ENCODE measurements at places on chromosomes 5 and 9.

DNA sequence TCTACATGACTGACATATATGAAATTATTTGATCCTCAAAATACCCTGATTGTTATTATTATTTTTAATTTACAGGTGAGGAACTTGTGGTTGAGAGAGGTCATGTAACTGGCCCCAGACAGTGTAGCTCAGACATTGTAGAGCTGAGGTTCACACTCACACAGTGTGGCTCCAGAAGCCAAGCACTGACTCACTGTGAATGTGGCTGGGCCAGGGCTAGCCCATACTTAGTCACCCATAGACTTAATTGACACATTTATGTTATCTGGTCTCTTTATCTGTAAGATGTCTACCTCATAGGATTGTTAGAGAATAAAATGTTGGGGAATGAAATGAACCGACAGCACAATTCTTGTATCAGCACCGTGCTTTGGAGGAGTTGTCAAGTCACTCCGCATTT, 24.9 kb upstream of the CCDC112 start:
- DNase-seq = no peak

DNA sequence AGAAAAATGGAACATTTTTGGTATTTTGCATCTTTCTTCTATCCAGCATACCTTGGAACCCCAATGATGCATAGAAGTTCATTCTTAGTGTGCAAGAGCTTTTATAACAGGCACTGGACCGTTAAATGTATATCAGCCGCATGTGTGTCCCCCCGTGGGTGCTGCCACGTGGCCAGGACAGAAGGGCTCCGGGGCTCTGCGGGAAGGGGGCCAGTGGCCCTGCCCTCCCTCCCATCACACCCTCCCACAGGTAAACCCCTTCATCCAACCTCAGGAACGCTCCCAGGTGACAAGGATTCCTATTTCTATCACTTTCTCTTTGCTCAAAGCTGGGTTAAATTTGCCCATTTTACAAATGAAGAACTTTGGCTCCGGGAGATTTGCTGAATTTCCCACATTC, 393.4 kb upstream of the IRX4 start:
- DNase-seq = no peak

GRCh38 chr5:172370237-172370640, 84.1 kb downstream of the SH3PXD2B start:
- no peak for DNase-seq

DNA sequence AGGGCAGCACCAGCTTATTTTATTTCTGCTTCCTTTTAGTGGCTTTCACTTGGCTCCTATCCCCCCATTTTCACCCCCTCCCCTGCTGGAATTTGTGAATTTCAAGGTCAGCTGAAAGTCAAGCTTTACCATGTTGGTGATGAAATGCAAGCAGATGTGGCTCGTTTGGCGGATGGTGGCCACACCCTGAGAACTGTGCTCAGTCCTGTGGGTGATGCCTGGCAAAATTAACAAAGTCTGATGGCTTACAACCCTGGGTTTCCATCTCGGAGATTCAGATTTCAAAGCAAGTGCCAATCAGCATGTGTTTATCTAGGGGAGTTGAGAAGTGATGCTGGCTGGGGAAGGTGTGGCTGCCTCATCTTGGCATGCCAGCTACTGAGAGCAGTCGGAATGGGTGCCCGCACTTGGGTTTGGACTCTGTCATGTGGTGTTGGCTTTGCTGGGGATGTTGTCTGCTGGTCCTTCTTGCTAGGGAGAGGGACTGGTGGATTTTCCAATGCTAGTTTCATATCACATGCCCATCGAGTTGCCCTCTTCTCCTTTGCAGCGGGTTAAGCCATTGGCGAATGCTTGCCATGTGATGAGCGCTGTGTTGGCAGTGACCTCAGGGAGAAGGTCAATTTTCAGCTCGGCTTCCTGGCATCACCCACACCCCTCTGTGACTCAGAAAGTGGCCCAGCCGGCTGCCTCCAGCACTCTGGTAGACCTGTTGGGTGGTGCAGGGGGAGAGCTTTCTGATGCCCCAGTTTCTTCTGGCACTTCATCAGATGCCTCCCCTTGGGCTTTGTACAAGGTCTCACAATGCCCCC, 77.0 kb upstream of the PITX1 start:
- DNase-seq = no peak

DNA sequence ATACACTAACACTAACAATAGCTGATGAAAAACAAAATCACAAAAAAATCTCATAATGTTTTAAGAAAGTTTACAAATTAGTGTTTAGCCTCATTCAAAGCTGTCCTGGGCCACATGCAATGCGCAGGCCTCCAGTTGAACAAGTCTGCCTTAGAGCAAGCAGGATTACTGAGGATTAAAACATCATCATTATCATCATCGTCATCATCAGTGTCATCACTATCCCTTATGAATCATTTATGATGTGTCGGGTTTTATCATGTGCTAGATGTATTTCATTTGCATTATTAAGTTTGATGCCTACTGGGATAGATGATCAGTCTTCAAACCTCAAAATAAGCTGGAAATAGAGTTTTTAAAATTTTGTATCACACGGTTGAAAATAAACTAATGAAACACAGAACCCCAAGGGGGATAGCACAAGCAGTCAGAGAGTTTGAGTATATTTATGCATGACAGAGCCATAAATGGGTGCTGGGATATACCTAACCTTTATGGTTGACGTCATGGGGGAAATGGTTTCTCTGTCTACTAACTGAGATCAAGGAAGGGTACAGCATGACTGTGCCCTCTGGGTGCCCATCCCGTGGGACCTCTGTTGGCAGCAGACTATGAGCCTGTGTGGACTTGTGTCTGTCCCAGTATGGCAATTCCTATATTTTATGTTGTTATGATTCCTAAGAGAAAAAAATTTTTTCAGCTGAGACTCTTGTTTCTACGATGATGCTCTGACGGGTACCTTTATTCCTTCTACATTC, 150.3 kb upstream of the ADRA1B start:
- DNase-seq = no peak

DNA sequence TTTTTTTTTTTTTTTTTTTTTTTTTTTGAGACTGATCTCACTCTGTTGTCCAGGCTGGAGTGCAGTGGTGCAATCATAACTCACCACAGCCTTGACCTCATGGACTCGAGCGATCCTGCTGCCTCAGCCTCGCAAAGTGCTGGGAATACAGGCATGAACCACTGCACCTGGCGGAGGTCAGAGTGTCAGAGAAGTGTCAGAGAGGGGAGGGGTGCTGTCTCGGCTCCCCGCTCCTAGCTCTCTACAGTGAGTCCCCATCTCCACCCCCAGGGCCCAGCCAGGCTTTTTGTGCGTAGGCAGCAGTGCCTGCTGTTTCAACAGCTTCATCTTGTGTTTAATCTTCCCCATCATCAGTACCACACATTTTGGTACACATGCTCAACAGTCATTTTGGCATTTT, 38.3 kb downstream of the SAR1B start:
- DNase-seq = no peak

DNA sequence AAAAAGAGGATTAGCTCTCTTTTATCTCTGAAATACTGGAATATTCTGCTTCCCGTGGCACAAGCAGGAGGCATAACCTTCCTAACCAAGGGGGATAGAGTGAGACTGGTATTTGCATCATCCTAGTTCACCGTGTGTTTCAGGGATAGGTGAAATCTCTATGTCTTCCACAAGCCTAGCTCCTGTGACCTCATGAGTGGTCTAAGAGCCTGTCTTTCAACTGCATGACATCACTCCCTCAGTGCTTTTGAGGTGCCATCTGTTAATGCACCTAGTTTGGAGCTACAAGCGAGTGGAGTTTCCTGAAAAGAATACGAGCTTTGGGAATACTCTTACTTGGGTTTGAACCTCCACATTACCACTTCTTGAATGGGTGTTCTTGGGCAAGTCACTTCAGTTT, 181.8 kb downstream of the PAPPA start:
- DNase-seq = no peak

DNA sequence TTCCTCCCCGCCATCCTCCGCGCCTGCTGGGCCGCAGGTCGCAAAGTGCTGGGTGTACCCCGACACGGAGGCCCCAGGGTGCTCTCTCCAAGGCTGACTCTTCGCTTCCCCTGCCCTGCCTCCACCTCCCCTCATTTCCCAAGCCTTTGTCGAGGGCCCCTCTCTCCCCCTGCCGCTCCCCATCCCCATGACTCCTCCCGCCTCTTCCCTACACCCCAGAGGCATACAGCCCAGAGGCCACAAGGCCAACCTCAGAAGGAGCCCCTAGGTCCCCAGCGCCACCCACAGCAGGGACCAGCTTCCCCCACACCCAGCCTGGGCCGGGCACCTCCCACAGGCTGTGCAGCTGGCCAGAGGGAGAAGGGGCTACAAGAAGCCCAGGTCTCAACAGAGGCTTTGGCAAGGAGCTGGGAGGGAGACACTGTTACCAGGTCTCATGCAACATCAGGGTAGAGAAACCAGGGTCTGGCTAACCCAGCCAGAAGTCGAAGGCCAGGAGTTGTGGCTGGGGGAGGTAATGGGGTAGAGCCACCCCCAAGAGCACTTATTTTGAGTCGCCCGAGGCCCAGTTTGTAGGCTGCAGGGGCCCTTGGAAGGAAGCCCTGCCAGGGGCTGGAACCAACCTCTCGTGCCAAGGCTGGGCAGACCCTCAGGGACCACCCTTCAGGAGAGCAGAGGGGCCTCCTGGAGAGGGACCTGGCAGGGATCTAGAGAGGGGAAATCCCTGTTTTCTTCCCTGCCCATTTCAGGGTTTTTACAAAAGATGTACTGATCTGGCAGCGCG, 24.5 kb upstream of the SARDH start:
- no peak for DNase-seq

DNA sequence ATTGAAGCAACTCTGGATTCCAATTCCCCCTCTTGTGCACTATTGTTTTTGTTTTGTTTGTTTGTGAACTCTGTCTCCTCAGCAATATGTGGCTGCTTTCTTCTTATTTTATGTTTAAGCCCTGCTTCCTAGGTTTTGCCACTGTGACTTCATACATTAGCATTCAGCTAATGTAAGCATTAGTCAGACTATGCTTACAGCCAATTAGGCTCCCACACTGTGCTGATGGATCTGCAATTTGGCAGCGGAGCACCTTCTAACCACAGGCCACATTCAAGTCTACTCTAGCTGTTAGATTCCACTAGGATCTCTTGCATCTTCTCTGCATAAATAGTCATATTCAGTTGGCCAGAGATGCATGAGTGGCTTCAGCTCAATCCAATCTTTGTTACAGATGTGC, 9.6 kb upstream of the BICD2 start:
- DNase-seq = no peak

GRCh38 chr5:113293975-113294310, 140.8 kb downstream of the TSSK1B start:
- no peak for DNase-seq

- no peak for DNase-seq
Measured at GRCh38 chr5:324736-325612, 3.5 kb downstream of the AHRR start.

DNA sequence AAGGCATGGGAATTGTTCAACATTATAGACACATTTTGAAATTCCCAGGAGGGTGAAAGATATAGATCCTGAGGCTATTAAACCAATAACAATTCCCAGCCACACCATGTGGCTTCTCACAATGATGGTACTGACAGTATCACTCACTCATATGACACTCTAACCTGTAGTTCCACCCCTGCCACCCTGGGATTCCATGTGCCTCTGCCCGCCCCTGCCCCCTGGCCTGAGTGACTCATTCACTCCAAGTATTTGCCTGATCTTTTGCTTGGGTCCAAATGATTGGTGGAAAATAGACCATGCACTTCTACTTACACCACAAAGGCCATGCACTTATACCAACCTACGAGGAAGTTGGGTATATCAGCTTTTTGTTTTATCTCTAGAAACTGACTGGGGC, 305.2 kb upstream of the DAB2 start:
- DNase-seq = no peak

DNA sequence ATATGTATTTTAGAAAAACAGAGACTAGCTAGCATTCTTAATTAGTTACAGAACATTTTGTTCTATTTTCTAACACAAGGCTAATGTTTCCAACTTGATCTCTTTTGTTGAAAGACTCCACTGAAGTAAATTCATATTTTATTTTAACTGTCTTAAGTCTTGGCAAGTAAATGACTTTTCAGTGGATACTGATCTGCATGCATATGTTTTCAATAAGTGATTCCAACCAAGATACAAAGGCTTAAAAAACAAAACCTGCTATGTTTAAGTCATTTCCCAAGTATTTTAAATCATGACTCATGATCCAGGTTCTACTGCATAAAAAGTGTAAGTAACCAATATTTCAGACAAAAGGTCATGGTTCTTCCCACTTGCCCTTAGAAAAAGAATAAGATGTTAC, 5.7 kb downstream of the CDO1 start:
- no peak for DNase-seq

- DNase-seq = no peak
Measured at GRCh38 chr5:85293145-85293785, 908.6 kb upstream of the EDIL3 start.

- no peak for DNase-seq
Measured at GRCh38 chr5:60521376-60522291, 178.3 kb downstream of the DEPDC1B start.

GRCh38 chr5:171839112-171839511, 53.5 kb downstream of the SMIM23 start:
- no peak for DNase-seq

GRCh38 chr5:66072031-66072430, 72.1 kb upstream of the SREK1 start:
- DNase-seq = no peak

GRCh38 chr5:10756549-10756948, 4.5 kb downstream of the DAP start:
- DNase-seq = no peak

DNA sequence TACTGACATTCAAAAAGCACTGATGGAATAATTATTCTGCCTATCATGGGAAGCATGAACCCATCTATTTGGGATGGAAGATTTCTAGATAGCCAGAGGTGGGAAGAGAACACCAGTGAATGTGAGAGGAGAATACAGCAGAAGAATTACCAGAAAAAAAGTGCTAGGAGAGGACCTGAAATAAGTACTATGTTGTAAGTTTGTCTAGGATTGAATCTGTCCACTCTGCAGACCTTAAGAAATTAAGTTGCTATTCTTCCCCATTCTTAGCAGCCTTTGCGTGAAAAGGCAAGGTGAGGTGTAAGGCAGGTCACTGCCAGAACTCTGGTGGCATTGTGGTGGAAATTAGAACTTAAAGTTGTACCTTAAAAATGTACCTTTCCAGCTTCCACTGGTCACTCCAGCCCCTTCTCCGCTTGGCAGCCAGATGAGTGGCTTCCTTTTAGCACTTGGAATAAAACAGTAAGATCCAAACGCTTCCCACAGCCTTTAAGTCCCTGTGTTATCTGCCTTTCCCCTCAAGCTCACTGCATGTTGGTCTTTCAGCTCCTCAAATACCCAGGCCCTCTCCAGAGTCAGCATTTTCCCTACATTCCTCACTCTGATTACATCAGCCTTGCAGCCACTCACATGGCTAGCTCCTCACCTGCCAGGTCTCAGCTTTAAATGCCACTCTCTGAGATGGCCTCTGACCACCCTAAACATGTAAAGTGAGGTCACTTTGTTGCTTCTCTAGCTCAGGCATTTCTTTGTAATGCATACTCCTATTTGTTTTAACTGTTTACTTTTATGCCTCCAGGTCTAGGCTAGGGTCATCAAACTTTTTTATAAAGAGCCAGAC, 253.0 kb downstream of the EPB41L4A start:
- DNase-seq = no peak

- DNase-seq = no peak
Measured at GRCh38 chr5:62190173-62190572, 115.8 kb upstream of the KIF2A start.

Measured in SHP77 treated with DMSO at 0.1 percent for 48 hours (cell line).